CD4-positive, alpha-beta T cell treated with Interleukin-10 for 1 hour (primary cell): ENCODE measurements at places on chromosomes 2 and 18.

- DNase-seq = no peak
These were observed 157.8 kb downstream of the PIK3C3 start for GRCh38 chr18:42112657-42113420.

- DNase-seq = no peak
These were observed 73.6 kb downstream of the RND3 start for GRCh38 chr2:150413910-150414309.

- no peak for DNase-seq
These were observed at the start of gene MALL for GRCh38 chr2:110115291-110116032. TSS of gene MALL (minus strand) at chr2:110115822. CDS start at chr2:110115792, 30 bp downstream.

- no peak for DNase-seq
These were observed 569 bp downstream of the TSPYL6 start for GRCh38 chr2:54255230-54256090.

- peak; percentile 57 for DNase-seq
These were observed 1.0 kb downstream of the ZCCHC2 start for GRCh38 chr18:62523631-62524439.

DNA sequence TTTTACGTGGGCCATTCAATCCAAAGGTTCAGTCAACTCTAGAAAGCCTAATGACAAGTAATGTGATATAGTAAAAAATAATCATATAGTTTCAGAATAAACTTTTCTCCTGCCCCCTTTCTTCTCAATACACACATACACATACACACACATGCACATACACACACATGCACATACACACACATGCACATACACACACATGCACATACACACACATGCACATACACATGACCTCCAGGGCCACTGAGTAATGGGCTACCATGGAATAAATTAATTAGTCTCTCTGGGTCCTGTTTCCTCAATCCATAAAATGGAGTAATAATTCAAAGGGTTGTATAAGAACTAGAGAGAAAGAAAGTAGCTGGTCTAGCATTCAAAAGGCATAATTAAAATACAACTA is 5.4 kb upstream of the TRIB2 start:
- DNase-seq = no peak

DNA sequence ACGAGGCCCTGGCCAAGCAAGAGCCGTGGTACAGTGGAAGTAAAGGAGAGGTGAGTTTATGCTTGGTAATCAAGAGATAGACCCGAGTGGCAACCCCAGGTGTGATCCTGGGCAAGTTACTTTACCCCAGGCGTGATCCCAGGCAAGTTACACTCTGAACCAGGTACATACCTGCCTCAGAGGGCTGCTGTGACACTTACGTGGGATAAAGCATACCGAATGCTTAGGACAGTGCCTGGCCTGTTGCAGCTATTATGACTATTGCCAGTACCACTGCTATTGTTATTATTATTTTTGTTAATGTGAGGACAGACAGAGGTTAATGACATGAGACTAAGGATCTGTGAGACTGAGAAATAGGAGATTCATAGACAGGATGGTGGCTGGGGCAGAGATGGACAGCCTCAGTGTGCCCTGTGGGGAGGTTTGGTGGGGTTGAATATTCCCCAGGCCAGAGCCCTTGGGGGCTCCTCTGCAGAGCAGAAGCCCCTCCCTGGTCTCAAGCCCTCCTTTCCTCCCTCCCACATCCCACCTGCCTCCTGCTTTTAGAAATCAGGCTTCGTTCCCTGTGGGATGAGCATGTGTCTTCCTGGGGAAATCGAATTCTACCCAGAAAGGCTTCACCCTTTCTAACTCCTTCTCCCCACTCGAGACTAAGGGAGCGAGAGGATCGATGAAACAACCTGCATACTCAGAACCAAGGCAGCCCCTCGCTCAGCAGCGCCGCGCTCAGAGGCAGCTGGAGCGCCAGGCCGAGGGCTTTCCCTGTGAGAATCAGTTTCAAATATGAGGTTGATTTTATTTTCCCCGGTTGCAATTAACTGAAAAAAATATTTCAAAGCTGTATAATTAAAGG is 62.0 kb upstream of the SIX3 start:
- DNase-seq = no peak

- no peak for DNase-seq
These were observed 26.2 kb downstream of the CFAP53 start for GRCh38 chr18:50240080-50240563.

DNA sequence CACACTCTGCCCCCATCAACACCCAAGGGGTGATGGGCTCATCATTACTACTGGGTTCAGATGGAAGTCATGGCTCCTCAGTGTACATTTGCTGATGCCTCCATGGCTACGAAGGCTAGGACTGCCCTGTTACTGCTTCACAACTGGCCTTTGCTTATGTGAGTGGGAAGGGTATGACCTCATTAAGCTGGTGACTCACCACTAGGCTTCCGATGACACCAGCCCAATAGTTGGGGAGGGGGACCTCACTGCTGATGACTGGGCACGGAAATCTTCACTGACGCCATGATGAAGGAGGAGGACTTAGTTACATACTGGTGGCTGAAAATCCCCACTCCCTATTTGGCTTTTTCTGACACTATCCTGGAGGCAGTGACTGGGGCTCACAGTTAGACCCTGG is 263.2 kb downstream of the CMPK2 start:
- DNase-seq = no peak

DNA sequence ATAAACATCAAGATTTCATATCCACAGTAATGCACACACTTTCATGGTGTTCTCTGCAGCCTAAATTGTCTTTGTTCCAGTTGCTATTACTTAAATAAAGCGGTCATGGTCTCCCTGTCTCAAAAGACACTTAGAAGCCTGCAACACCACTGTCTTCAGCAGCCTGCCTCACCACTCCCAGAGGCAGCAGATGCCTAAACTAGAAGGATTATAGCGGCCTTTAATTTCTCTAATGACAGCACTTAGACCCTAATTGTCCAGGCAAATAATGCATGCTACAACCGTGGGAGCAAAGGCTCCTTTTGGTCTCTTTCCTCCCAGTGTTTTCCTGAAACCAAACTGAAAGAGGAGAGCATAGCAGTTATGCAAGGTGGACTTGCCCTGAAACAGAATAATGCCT is 248.8 kb upstream of the SLC39A10 start:
- DNase-seq = no peak

- DNase-seq = no peak
These were observed 46.3 kb upstream of the ITGB6 start for GRCh38 chr2:160246356-160246755.

GRCh38 chr2:6580982-6581381 is 284.7 kb downstream of the CMPK2 start:
- no peak for DNase-seq

- DNase-seq = no peak
These were observed 133.8 kb downstream of the MEMO1 start for GRCh38 chr2:31877008-31877407.

DNA sequence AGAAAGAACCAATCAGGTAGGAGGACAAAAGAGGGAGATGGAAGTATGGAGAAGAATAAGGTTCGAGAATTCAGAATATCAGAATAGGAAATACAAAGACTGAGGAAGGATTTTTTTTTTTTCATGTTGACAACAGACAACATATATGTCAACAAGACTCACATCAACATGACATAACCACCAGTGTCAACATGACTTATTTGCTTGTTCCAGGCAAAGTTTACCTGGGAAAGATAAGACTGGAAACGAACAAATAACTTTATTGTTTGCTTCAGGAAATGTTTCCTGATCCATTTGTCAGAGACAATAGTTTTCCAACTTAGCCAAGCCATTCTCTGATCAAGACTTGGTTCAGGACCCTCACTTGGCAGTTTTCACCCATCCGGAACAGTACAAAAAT is 321.9 kb upstream of the NETO1 start:
- DNase-seq = no peak

DNA sequence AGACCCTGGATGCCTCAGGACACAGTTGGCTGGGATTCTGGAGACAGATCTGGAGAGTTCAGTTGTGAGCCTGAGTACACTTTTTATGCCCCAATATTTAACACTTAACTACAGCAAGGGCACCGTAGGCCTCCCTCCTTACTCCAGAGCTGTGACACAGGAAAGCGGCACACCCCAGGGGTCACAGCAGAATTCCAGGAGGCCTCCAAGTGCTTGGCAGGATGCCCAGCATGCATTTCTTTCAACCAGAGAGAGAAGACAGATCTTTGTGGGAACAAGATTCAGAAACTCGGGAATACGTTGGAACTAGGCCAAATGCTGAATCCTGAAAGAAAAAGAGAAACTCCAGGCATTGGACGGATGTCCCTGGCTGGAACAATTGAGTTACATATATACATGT is 199.2 kb upstream of the NT5C1B start:
- no peak for DNase-seq

DNA sequence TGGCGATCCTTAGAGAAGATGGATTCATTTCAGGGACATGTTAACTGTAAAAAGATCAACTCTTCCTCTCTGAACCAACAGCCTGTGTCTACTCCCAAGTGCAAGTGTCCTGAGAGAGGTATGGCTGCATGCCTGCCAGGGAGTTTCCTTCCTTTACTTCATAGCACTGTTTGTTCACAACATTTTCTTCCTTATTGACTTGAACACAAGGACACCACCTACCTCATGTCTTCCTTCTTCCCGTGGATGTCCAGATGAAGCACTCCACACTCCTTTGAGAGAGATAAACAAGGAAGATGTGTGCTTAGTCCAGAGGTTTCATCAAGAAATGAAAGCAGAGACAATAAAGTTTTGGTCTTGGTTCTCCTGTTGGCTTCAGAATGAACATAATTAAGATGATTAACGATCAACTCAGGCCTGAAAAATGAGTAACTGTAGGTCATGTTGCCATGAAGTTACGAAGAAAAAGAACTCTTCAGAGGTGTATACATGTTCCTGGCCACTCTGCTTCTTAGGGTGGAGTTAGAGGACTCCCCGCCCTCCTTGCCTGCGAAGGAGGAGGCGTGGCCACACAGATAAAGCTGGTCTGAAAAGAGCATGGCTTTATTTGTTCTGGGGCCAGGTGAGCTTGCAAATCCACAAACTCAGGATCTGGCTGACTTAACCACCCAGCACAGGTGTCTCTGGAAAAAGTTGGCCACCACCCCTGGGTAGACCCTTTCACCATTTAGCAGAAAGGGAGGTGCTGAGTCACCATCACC is 155.0 kb upstream of the KCTD1 start:
- DNase-seq = no peak

GRCh38 chr2:239836021-239836765 is 188.9 kb downstream of the NDUFA10 start:
- no peak for DNase-seq

DNA sequence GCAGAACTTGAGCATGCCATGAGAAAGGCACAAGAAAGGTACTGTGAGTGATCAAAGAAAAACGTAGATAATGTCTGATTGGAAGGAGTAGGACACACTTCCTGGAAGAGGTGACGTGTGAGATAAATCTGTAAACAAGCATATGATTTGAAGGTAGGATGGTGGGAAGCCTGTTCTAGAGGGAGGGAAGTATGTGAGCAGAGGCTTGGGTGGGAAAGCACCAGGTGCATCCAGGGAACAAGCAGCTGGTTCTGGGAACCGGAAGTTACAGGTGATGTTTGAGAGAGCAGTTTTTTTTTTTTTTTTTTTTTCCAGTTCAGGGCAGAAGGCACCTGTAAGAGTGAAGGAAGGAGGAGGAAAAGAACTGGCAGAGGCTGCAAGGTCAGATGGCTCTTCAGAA is 116.6 kb upstream of the EFEMP1 start:
- no peak for DNase-seq

DNA sequence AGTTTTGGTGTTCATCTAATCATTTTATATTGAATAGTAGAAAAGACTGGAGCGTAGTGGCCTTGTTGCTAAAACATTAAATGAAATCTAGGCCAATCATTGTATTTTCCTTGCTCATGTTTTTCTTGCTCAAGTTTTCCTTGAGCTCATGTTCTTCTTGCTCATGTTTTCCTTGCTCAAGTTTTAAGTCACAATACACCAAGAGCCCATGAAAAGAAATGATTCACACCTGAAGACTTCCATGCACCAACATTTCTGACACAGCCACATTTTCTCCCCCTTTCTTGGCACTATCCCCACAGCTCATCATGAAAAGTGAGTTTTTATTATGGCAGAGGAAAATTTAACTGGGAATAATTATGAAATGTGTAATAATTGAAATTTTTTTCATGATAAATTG is 92.0 kb downstream of the LRP1B start:
- DNase-seq = no peak

- no peak for DNase-seq
These were observed at the start of gene CROCC2 for GRCh38 chr2:240906141-240906910. TSS of gene CROCC2 (plus strand) at chr2:240906336. CDS start at chr2:240906514, 178 bp downstream.

GRCh38 chr2:235695602-235695895 is 201.7 kb downstream of the AGAP1 start:
- DNase-seq = no peak

DNA sequence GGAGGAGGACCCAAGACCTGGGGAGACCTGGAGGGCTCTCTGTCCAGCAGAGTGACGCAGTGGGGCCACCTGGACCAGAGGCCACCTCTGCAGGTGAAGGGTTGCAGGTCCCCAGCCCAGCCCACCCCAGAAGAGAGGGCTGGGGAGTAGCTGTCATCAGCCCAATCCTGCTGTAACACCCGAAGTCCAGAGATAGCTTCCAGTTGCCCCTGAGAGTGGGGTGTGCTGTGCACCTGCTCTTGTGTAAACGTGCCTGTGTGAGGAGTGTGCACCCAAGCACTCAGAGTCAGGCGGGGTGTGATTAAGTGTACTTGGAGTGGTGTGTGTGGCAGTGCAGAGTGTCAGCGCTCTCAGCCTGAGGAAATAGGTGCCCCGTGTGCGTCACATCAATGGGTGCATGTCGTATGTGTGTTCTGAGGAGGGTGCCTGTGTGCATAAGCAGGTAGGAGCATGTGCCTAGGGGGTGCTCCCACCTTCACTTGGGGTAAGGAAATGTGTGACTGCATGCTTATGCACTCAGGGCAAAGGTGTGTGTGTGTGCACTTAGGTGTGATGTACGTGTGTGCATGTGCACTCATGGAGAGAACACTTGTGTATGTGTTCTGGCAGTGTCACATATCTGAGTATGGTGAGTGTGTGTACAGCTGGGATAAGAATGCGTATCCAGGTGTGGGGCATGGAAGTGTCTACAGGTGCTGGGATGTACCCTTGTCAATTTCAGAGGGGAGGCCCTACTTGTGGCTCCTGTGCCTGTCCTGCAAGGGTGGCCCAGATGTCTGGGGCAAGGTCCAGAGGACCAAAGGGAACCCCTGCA is 672 bp downstream of the ATP6V1B1 start:
- DNase-seq = no peak

GRCh38 chr2:38465789-38466127 is 88.7 kb upstream of the ATL2 start:
- DNase-seq = peak; percentile 34
